Mucosa of descending colon (tissue), 3 donors: ENCODE measurements at places on chromosomes 11 and 22.

DNA sequence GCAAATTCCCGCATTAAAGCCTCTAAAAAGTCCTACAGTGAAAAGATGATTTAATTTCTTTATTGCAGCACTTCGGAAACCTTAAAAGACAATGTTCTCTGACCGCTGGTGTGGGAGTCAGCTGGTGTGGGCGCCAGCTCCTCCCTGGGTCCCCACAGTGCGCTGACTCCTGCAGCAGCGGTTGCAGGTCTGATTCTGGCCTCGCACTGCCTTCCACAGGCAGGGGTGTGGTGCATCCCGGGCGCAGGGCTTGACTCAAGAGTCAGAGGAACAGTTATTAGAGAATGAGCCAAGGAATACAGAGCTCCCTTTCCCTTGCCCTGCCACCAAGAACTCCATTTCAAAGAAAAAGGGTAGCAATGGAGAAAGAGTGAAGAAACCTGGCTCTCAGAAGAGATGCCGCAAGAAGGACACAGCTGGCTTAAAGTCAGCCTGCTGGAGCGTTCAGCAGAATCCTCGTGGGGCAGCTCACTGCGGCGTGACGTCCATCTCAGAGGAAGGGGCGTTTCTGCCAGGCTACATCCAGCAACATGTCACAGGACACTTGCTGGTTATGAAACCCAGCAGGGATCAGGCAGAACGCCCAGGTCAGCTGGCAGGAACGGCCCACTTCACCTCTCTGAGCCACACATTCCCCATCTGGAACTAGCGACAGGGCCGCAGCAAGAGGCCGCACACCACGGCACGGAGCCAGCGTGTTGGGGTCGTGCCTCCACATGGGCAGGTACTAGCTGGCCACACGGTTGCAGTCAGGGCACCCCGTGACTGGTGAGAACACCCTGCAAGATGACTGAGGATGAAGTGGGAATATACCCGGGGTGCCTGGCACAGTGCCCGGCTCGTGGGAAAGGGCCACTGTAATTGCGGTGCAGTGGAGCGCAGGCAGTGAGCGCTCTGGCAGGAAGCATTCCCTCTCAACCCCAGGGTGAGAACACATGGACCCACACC, 18.1 kb upstream of the EFCAB6 start:
- no peak for DNase-seq

DNA sequence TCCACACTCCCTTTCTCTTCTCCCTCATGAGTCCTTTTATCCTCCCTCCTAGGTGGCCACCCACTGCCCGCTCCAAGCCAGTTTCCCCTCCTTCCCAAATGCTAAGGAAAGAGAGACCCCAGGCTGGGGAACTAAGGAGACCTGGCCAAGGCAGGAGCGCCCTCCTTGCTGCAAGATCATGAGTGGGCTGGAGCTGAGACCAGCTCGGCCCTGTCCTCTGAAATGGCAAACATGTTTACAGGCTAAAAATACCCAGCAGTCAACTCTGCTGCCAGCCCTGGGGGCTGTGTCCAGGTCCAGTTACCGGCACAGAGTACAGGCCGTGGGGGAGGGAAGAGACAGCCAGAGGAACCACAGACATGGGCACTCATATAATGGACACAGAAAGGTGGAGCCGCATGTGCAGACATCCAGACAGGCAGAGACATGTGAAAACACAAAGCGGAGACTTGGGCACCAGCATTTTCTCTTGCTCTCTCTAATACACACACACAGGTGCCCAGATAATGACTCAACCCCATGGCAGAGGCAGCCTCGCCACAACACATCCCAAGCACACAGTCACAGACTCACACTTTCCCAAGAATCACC, 1.2 kb upstream of the AHNAK start:
- peak; percentile 48 for DNase-seq

GRCh38 chr22:38222797-38223119, 21.0 kb downstream of the MAFF start:
- DNase-seq = peak; percentile 74

GRCh38 chr11:46207270-46207669, 70.2 kb upstream of the CREB3L1 start:
- no peak for DNase-seq
